ENCODE measurements at places on chromosomes 16 and 17.
A peak's percentile ranks its signal among the peaks of the same experiment; 100 is the strongest.

GRCh38 chr17:4018446-4018845, 54.2 kb upstream of the ATP2A3 start:
- no peak for DNase-seq

GRCh38 chr17:47676510-47677165, 17.3 kb upstream of the TBKBP1 start:
- DNase-seq = no peak

GRCh38 chr17:81612172-81612970, 24.5 kb downstream of the NPLOC4 start:
- DNase-seq = no peak

DNA sequence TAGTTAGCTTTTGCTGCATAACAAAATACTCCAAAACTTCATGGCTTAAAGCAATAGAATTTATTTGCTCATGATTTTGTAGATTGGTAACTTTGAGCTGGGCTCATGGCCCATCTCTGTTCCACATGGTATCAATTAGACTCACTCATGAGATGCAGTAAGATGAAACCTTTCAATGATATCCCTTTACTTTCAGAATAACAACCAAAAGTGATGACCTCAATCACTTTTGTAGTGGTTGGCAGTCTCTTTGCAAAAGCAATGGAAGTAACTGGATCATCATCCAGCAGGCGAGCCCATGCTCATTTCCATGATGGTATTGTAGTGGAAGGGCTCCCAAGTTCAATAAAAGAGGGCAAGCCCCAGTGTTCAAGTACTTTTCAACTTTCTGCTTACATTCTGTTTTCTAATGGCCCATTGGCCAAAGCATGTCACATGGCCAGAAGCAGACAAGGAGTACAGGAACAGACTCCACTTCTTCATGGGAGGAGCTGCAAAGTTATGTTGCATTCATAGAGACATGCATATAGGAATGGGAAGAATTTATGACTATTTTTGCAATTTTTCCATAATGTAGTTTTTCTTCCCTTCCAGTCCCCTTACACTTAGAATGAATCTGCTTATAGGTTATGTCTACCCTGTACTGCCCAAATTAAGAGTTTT, 41.7 kb downstream of the EFCAB5 start:
- peak; percentile 16 for DNase-seq

GRCh38 chr17:82638183-82638773, 10.0 kb downstream of the WDR45B start:
- peak; percentile 21 for DNase-seq

GRCh38 chr16:52773026-52773425, 226.1 kb upstream of the TOX3 start:
- no peak for DNase-seq

GRCh38 chr17:28567604-28568003, 3.7 kb downstream of the PIGS start:
- DNase-seq = no peak

GRCh38 chr17:67160791-67161190, 84.2 kb downstream of the HELZ start:
- DNase-seq = no peak

- no peak for DNase-seq
Measured at GRCh38 chr16:66930189-66930588, 4.0 kb downstream of the CIAO2B start.

DNA sequence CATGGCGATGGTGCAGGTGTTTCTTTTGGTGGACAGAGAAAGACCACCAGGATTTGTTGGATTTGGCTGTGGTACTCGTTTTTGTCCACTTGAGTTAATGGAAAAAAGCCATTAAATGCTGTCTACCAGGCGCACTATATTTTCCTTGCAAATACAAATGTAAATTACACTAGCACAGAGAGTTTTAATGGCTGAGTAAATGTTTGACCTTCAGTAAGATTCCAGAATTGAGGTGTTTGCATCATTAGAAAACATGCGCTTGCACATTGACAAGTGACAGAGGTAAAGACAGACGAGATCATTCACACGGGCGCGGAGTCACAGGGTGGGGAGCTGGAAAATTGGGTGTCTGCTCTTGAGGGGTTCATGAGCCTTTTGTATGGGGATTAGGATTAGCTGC, 53.5 kb upstream of the AKTIP start:
- no peak for DNase-seq

- DNase-seq = no peak
Measured at GRCh38 chr16:76456016-76456415, 178.8 kb downstream of the CNTNAP4 start.

GRCh38 chr16:67490335-67491096, 7.2 kb upstream of the AGRP start:
- DNase-seq = no peak

- DNase-seq = no peak
Measured at GRCh38 chr16:23700509-23700908, 12.5 kb downstream of the ERN2 start.

GRCh38 chr16:29743827-29744531, 1.8 kb downstream of the C16orf54 start:
- no peak for DNase-seq

DNA sequence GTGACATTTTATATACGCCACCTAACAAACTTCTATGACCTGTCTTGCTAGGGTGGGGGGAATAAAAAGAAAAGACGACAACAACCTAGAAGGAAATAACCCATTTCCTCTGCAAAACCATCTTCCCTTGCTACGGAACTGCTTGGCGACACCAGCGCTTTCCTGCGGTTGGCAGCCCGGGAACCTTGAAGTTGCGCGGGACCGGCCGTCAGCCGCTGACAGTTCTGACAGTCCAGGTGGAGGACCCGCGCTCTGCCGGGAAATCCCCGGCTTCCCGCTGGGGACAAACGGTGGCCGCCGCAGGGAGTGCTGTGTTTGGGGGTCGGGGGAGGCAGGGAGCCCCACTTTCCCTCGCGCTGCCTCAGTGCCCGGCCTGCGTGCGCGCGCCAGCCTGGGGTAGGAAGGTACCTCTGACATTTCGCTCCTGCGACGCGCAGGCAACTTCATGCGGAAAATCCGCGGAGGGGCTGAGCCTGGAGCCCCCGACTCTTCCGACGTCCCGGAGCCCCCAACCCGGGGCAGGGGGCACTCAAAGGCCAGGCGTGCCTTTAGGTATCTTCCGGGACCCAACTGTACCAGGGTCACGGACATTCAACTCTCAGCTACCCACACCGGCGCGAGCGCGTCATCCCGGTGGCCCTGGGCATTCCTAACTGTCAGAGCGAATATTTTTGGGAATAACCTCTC, 516 bp downstream of the SLC16A6 start:
- DNase-seq = no peak

DNA sequence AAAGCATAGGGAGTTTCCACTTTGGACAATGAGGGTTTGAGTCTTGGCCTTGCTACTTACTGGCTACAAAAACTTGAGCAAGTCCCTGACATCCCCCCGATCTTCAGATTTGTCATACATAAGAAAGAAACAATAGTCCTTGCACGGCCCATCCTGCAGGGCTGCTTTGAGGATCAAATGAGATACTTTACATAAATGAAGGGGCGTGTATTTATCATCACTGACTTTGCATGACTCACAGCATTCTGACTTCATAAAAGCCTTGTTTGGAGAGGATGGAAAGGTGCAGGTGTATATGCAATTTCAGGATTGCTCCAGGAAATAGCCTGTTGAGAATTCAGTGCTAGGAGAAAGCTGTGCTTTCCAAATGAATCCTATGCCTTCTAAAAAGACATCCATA, 465.0 kb upstream of the MAF start:
- no peak for DNase-seq

- no peak for DNase-seq
Measured at GRCh38 chr17:76388966-76389888, 4.8 kb downstream of the SPHK1 start.

DNA sequence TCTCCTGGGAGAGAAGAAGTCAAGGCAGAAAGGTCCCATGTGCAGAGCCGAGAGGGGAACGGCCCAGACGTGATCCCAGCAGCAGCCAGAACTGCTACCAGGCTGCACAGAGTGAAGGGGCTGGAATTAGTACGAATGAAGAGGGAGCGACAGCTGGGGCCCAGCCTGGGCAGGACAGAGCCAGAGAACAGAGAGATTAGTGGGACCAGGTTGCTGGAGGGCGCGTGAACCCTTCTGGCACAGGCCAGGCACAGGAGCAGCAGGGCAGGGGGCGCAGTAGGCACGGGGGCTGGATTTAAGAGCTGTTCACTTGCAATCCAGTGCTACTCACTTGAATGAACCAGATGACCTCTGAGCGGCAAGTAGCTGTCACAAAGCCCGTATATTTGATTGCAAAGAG, 66.9 kb downstream of the PLXDC1 start:
- no peak for DNase-seq

DNA sequence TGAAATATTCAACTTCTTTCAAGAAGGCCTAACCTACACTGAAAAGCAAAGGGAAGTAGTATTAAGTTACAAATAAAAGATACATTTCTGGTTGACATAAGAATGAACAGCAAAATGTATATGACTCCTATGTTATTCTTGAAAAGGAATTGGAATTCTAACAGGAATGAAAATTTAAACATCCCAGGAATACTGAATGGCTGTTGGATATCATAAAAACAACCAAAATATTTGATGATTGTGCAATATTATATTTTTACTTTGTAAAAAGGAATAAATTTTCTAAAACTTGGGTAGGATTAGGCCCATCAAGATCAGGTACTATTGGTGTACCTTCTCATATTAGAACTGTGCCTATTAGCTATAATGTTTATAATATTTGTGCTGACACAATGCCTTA, 50.0 kb downstream of the CYB5B start:
- DNase-seq = peak; percentile 23

DNA sequence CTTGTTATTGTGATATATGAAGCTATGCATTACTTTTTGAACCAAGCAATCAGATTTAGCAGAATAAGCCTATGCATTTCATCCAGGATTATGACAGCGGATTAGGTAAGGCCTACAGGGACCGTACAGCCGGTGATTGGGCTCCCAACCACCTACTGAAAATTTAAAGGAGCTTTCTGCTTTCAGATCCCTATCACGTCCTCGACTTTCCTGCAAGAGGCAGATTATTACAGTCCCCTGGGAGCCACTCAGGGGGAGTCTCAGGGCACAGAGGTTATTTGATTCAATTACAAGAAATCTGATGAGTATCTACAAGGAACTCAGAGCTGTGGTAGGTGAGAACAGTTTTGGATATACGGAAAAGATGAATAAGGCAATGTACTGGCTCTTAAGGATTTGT, 80.7 kb downstream of the HS3ST3B1 start:
- no peak for DNase-seq

- DNase-seq = peak; percentile 85
Measured at GRCh38 chr16:66154801-66155200, 211.7 kb upstream of the CDH5 start.

GRCh38 chr16:78216166-78216745, 116.8 kb downstream of the WWOX start:
- no peak for DNase-seq

GRCh38 chr17:81551458-81552243, 502 bp downstream of the FAAP100 start:
- no peak for DNase-seq

GRCh38 chr17:57530026-57530425, 215.1 kb downstream of the CCDC182 start:
- peak; percentile 58 for DNase-seq

DNA sequence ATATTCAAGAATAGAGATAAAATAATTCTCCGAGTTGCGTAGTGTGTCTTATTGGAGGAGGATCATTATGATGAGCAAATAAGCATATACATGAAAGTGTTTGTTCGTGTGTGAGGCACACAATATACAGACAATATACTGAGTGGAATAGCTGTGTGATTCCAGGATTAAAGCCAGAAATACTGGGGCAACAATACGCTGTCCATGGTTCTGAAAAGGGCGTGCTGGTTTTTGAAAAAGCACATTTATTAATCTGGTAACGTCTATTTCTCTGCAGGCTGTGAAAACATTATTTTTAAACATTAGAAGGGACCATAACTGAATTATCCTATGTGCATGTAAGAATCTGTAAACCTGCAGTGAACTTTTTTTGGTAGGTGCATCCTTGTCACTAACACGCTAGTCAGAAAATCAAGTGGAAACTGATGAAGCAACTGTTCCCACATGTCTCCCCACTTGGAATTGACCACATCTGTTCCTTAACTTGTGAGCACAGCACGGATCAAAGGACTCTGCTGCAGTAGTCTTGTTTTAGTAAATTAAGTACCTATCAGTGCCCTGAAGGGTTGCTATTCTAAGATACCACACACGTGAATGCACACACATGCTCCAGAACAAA, 346.0 kb downstream of the GRIN2A start:
- peak; percentile 42 for DNase-seq

DNA sequence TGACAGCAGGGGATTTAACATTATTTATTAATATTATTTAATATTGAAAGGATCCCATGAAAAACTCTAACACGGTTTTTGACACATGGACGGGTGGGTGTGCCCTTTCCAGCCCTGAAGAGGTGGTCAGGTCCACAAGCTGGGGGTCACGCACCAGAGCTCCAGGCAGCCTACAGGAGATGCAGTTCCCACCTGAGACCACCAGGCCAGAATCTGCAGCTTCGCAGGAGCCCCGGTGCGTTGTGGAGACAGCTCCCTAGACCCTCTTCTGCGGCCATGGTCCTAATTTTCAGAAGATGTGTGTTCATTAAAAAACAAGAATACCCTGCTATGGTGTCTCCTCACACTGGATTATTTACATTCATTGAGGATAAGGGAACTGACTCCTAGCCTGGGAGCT, 331.1 kb downstream of the C16orf95 start:
- no peak for DNase-seq

- DNase-seq = no peak
Measured at GRCh38 chr16:9706217-9706836, 475.9 kb downstream of the GRIN2A start.

DNA sequence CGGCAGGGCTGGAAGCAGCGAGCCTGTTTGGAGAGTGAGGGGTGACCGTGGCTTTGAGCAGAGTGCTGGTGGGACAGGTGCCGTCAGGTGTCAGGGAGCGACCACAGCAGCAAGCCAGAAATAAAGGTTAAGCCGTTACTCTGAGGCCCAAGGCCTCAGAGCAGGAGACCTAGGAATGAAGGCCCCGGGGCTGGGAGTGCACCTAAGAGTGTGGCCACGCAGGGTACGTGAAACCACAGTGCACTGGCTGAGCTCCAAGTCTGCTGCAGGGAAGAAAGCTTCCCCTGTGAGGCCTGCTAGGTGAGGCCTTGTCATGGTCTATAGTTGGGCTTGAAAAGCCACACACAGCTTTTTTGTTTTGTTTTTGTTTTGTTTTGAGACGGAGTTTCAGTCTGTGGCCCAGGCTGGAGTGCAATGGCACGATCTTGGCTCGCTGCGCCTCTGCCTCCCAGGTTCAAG, 8.7 kb downstream of the CLUAP1 start:
- DNase-seq = no peak

- DNase-seq = no peak
Measured at GRCh38 chr16:86212706-86213436, 297.5 kb upstream of the FOXF1 start.

DNA sequence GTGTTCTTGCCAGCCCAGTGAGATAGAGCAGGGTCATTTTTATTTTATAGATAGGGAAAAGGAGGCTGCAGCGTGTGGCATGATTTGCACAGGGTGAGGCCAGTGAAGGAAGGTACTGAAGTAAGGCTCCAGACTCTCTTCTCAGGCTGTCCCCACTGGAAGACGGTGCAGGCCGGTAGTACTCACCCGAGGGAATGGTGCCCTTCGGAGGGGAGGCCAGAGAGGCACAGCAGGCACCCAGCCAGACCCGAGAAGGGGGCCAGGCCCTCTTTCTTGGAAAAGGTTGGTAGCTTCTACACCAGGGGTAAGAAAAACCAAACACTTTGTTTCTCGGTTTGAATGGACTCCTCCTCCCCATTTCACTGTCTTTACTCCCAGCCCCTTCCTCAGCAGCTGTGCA, 288 bp downstream of the ANKRD40CL start:
- no peak for DNase-seq
